Activated T-cell treated with anti-CD3 and anti-CD28 coated beads, Interleukin-2, amount 50 U/mL, for 72 hours (primary cell): ENCODE measurements at places on chromosomes 13 and 19. TPM values are rescaled to one million over a fixed set of nuclear protein-coding genes. Genes with fewer than 3 reads are reported as not detected.

Gene OVOL3
- not detected for total RNA-seq

Gene ZNF90
- 21.8 TPM for total RNA-seq

DNA sequence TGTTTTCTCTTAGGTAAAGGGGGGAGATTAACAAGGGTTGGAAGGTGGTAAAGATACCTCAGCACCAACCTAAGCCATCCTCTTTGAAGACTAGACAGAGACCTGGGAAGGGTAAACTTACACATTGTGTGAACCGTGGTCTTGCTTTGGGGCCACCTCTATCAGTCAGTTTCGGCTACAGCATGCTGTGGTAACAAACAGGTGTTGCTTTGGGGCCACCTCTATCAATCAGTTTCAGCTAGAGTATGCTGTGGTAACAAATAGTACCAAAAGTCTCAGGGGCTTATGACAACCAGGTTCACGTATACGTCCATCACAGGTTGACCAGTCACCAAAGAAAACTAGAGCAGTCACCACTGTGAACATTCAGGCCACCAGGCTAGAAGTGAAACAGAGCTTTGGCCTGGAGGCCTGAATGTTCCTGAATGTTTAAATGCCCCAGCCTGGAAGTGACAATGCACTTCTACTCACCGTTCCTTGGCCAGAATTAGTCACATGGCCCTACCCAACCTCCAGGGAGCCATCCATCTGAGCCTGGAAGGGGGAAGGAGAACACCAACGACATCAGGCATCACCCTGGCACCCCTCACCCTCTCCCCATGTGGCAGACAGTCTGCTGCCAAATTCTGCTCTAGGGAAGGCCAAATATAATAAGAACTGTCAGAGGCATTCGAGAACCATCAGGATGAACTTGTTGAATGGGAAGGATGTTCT lies 3.8 kb downstream of the FXYD7 start:
- no peak overlapping the region for H3K27ac ChIP-seq
- H3K4me3 ChIP-seq, result no peak overlapping the region
- no peak for DNase-seq
- no peaks in the 10 kb centered on the region for H3K36me3 ChIP-seq
- H3K27me3 ChIP-seq, result peaks cover 12% of the 10 kb centered on the region

- peaks cover 7% of the 10 kb centered on the region for H3K4me1 ChIP-seq
- DNase-seq, result peak; percentile 94
- H3K4me3 ChIP-seq, result peak overlapping the region; percentile 32
- no peaks in the 10 kb centered on the region for H3K36me3 ChIP-seq
- no peak overlapping the region for H3K27ac ChIP-seq
- H3K27me3 ChIP-seq, result no peaks in the 10 kb centered on the region
Measured at GRCh38 chr19:12564016-12564664, 12.9 kb upstream of the ZNF564 start.

GRCh38 chr19:29812881-29813275 lies 1.1 kb downstream of the CCNE1 start:
- peaks cover 23% of the 10 kb centered on the region for H3K4me1 ChIP-seq
- peak overlapping the region; percentile 28 for H3K27ac ChIP-seq
- H3K27me3 ChIP-seq, result no peaks in the 10 kb centered on the region
- peaks cover 18% of the 10 kb centered on the region for H3K36me3 ChIP-seq
